NCI-H187 (cell line): ENCODE measurements at places on chromosomes 2 and 18.

GRCh38 chr18:49249521-49249920, 210.9 kb downstream of the DYM start:
- no peak for DNase-seq

GRCh38 chr18:50870138-50870845, 8.6 kb upstream of the ME2 start:
- no peak for DNase-seq

DNA sequence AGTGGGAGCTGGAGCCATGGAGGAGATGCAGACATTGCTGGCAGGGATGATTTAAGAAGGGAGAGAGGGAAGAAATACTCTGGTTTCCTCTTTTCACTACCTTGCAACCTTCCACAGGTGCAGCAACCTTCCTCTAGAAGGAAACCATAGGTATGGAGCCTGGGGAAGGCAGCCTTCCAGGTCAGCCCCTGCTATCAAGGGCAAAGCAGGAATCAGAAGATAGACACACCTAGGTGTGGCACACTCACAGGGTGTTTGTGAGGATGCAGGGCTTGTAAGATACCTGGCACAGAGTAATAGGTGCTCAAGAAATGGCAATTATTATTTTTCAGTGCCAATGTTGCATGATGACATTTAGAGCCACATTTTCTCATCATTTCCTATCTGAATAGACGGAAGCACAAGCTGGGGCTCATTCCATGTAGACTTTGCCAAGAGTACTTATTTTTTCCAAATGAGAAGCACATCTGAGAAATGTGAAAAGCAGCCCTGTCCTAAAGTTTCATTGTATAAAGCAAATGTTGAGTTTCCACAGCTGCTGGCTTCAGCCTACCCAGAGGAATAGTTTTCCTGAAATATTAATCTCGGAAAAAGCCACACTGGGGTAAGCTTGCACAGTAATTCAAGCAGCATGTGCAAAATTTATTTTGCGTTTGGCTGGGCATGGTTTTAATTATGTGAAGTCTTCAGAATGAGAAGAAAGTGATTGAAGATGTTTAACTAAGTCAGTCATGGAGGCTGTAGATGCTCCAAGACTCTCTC, 20.6 kb downstream of the EVA1A start:
- no peak for DNase-seq

DNA sequence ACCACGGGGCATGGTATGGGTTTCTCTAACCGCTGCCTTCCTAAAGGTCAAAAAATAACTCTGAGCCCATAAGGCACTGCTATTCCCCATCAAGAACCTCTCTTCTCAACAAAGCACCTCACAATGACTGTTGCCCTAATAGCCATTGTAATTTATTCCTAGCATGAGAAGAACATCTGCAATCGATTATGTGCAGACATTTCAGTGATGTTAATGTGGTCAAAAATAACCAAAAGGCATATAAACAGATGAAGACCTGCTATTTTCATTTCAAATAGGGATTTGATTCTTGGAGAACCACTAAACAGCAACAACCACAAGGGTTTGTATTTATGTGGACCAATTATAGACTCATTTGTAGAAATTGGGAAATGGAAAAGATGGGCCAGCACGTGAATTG, 356.6 kb downstream of the FBXO15 start:
- no peak for DNase-seq
